Fibroblast of skin of right quadriceps (primary cell): ENCODE measurements at places on chromosomes 2 and 18.
A peak's percentile ranks its signal among the peaks of the same experiment; 100 is the strongest.

DNA sequence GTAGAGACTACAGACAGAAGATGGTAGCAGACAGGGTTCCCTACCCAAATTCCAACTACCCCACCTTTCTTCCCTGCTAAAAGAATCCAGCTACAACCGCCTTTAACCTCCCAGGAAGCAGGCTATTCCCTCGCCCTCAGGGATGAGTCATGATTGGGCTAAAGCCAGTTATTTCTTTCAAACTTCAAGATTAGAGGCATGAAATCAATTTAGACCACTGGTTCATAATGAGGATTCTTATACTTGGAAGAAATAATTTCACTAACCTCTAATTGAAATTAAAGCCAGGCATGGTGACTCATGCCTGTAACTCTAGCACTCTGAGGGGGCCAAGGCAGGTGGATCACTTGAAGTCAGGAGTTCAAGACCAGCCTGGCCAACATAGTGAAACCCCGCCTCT lies 20.0 kb downstream of the TRIP12 start:
- peak; percentile 87 for DNase-seq

GRCh38 chr2:72973566-72974435 lies 56.5 kb downstream of the EMX1 start:
- DNase-seq: peak; percentile 46

GRCh38 chr2:58479535-58480140 lies 238.5 kb upstream of the FANCL start:
- no peak for DNase-seq

- no peak for DNase-seq
Observed at GRCh38 chr18:78006774-78007260, 757.2 kb downstream of the GALR1 start.

DNA sequence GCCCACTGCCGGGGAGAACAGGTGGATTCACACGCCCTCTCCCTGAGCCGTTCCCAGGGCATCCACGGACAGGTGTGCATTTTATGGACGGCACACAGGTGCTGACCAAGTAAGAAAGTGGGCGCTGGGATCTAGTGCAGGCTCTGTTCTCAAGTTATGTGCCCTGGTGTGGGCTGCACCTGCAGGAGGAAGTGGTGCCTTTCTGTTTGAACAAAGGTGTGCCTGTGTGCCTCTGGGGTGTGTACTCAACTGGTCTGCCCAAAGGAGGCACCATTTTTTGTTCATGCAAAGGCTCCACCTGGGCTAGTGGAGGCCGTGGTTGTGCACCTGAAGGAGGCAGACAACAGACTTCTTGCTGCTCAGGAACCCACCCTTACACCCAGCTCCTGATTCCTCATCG lies 88.2 kb upstream of the HK2 start:
- DNase-seq: no peak

GRCh38 chr2:120453635-120453998 lies 107.7 kb downstream of the INHBB start:
- no peak for DNase-seq

DNA sequence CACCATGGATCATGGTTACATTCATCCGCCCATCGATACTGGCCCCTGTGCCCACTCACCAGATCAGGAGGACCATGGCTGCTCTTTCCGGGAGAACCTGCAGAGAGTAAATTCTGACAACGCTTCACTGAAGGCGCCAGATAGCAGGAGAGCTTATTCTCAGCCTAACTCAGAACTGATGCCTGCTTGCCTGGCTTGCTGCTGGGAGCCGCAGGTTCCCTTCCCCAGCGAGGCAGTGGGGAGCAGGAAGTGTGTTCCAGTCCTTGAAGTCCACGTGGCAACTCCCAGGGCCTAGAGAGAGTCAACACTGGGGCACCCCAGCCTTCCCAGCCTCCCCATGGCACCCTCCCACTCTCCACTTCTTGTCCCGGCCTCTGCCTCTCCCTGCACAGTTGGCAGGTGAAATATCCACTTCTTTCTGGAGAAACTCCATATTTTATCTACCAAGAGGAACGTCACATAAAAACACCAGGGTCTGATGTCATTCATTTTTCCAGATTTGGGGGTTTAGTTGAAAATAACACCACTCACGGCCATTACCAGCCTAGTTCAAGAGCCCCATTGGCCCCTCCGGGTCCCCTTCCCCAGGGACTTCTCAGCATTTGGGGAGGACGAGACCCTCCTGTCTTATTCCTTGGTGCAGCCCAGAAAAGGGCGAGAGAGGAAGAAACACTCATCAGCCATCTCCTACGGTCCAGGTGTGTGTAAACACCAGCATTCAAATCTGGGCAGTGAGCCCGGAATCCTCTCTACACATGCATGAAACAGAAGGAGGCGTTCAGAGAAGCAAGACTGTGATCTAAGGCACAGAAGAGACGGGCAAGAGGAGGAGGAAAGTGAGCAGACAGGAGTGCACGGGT lies 3.5 kb upstream of the TUBB6 start:
- peak; percentile 39 for DNase-seq

DNA sequence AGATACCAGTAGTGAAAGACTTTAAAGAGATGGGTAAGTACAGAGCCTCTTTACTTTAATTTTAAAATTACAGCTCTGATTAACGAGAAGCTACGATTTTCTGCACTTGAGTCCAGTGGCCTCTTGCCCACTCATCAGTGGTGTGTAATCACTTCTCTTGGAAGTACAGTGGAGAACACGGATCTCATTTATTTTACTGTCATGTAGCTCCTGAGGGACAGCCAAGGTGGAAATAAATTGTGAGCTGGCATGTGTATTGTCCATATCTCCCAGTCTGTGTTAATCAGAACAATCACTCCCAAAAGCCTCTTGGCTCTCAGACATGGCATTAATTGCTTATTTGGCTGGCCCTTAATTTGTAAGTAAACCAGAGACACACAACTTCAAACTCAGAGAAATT lies 69.4 kb downstream of the LOXHD1 start:
- DNase-seq: no peak

DNA sequence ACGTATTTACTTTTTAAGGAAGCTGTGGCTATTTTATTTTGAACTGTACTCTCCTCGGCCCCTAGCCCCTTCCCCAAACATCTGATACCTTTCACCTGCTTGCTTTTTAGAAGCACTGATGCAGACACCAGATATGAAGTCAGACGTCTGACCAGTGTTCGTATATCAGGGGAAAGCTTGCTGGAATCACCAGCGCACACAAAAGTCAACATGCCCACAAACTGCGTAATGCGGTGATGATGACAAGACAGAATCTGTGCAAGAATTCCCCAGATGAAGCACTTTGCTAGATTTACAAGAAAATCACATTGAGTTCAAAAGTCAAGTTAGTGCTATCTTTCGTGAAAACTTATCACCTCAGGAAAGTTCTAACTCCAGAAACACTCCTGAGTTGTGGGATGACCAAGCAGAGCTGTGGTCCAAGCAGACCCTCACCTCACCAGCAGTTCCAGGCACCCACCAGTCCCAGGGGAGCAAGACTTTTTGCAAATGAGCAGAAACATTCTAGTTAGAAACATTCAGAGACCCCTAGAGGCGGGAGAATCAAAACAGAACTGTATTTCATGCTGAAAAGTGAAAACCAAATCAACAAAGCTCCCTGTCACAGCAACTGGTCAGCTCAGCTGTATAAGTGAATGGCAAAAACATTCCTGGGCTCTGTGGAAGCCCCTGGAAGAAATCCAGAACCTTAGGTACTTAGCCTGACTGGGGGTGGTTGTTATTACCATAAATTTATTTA lies 55.7 kb downstream of the INO80C start:
- DNase-seq: no peak

DNA sequence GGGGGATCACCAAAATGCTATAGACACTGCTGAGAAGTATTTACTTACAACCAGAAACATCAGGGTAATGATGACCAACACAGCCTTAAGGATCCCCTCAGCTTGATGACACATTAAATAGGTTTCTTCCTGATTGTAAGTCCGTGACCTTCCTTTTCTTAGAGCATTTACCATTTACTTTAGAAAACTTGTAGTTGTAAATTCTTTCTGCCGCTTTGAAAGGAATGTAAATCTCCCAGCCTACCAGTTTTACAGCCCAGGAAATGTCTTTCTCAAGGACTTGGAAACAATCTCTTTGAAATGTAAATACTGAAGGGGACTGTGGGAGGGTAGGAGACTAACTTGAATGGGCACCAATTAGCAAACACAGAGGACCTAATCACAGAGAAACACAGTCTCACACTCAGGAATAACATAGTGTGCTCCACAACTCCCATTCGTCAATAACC lies 278.6 kb downstream of the DSC3 start:
- DNase-seq: no peak

- DNase-seq: no peak
Observed at GRCh38 chr2:19041434-19042041, 316.9 kb downstream of the OSR1 start.

DNA sequence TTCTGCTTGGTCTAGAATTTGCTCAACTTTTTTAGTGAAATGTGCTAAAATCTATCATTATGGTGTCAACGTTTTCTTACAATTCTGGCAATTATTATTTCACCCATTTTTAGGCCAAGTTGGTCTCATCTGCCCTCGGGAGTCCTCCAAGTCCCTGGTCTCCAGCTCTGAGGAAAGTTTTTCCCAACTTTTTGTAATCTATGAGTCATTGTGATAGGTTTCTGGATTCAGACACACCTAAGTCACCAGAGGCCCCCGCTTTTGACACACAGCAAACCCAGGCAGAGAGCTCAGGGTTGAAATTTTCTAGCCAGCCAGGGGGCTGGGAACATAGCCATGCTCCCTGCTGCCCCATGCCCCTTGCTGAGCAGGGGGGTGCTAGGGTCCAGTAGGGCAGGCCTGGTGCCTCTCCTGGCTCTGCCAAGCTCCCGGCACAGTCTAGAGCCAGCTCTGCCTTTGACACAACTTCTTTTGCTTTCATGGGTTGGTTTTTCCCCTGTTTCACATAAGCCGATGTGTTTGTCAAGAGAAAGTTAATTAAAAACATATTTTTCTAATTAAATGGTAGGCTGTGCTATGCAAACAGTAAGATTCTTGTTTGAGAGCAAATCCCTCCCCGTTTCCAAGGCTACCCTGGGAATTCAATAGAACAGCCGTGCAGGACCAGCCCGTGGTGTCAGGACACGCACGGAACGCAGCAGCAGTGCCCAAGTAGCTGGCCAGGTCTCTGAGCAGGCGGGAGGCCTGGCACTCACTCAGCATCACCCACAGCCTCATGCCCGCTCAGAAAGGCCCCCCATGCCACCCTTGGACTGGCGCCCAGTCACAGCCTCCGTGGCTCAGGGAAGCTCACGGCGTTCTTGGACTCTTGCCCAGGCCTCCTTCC lies 25.5 kb upstream of the SNED1 start:
- peak; percentile 83 for DNase-seq

GRCh38 chr2:114192362-114192761 lies 250.1 kb upstream of the DPP10 start:
- DNase-seq: no peak

- no peak for DNase-seq
Observed at GRCh38 chr2:8545695-8546611, 135.9 kb upstream of the ID2 start.

GRCh38 chr2:181235683-181236459 lies 221.3 kb upstream of the ITGA4 start:
- no peak for DNase-seq

- DNase-seq: no peak
Observed at GRCh38 chr18:22045221-22045918, 124.0 kb upstream of the GATA6 start.

DNA sequence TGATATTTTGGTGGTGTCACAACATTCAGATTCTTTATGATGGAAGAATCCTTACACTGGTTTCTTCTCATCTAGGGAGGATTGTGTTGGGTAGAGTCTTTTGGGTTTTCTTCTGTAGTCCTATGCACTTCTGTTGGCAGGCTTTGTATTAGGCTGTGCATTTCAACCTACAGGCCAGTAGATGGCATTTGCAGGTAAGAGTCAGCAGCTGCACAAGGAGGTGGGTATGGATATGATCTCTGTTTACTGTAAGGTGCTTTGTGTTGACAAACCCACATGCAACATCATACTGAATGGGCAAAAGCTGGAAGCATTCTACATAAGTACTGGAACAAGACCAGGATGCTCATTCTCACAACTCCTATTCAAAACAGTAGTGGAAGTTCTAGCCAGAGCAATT lies 656.8 kb downstream of the METTL4 start:
- no peak for DNase-seq

DNA sequence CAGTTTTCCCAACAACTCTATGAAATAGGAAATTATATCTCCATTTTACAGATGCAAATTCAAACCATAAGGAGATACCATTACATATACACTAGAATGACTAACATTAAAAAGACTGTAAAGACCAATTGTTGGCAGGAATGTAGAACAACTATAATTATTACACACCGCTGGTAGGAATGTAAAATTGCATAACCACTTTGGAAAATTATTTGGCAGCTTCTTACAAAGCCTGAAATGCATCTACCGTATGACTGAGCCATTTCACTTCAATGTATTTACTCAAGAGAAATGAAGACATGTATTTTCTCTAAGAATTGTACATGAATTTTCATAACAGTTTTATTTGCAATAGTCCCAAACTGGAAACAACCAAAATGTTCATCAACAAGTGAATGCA lies 189.1 kb upstream of the BCL2L11 start:
- peak; percentile 61 for DNase-seq

DNA sequence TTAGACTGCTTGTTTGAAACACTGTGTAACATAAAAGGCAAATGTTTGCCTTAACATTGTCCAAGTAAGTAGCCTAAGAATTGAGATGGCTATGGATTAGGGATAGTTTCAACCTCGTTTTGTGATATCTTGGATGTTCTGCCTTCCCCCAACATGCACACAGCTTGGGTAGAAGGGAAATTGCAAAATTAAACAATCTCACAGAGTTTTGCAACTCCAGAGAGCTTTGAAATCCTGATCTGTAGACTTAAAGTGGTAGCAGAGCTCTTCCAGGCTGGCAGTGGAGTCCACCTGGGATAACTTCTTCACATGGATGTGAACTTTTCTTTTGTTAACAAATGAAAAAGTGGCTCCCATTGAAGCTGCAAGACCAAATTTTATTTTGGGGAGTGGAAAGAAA lies 59.6 kb downstream of the CHRNA1 start:
- no peak for DNase-seq

- no peak for DNase-seq
Observed at GRCh38 chr2:39650468-39650867, 15.2 kb upstream of the TMEM178A start.

DNA sequence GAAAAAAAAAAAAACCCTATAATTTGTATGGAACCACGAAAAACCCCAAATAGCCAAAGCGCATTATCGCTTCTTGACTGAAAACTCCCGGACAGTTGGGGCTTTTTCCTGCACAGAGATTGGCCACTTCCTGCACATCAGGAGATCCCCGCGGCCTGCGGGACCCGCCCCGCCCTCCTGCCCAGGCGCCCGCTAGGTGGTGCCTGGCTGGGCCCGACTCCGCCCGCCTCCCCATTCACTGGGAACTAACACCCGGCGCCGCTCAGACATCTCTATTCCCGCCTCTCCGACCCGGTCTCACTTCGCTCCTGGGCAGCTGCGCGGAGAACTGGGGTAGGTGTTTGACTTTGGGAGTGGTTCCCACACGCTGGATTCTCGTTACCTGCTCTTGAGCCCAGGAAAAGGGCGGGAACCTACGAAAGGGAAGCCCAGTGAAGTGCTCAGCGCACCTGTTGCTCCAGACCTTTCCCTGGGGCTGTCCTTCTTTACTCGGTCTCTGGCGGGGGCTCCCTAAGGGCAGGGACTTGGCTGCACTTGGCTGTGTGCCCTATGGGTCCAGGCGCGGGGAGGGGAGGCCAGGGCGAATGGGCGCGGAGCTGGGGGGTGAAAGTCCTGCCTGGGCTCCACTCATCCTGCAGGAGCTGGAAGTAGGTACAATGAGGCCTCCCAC lies at the start of gene HMSD:
TSS of gene HMSD (plus strand) at position 234 of the 670 bp plus-strand sequence. CDS start 4,155 bp downstream, outside the sequence.
- DNase-seq: no peak
